Activated CD8-positive, alpha-beta memory T cell treated with anti-CD3 and anti-CD28 coated beads for 48 hours (primary cell): ENCODE measurements at places on chromosomes 3 and 15.

DNA sequence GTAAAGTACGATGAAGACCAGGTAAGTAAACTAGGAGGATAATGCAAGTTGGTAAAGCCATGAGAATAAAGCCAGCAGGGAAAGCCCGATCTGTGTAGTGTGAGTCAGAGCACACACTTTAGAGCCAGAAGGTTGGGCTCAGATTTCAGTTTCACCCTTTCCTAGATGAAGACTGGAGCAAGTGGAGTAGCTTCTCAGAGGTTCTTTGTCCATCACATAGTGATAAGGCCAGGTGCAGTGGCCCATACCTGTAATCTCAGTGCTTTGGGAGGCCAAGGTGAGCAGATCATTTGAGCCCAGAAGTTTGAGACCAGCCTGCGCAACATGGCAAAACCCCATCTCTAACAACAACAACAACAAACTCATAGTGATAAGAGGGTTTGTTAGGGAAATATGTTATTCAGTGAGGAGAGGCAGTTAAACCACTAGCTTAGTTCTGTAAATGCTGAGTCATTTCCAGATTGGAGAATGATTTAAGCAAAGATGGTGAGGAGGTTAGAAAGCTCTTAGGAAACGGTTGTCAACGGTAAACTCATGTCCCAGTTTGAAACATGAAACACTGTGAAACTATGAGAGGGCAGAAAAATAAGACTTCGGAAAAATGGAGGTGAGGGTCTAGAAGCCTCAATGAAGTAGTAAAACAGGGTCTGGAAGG lies 39.0 kb downstream of the IL12A start:
- no peak for DNase-seq

- DNase-seq, result peak; percentile 13
Observed at GRCh38 chr3:45462522-45463265, 74.3 kb downstream of the LARS2 start.

DNA sequence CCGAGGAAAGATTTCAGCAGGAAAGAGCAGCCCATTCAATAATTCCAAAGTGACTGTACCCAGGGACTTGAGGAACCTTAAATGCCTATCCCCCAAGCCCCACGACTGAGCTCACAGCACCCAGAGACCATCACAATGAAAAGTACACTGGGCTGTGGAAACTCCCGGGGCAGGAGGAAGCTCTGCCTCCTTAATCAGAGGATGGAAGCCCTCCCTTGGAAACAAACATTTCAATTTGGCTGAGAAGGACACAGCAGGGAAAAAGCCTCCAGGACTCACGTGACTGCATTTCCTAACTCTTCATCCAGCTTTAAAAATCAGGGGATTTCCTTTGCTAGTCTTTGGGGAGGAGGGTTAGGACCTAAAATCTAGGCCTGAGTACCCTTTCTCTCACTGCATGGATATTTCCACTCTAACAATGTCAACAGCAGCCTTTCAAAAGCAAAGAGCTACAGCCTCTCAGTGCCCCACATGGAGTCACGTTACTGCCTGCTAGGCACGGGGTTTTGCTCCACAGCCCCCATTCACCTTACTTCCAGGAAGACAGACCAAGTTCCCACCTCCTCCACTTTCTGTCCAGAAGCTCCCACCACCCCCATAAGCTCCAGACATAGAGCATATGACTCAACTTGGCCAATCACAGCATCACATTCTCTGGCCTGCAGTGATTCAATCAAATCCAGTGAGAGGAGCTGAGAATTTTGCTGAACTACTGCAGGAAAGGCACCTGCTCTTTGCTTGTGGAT lies 68.9 kb upstream of the WNT5A start:
- DNase-seq, result no peak

- no peak for DNase-seq
Observed at GRCh38 chr3:33773637-33774036, 24.8 kb upstream of the PDCD6IP start.

- DNase-seq, result no peak
Observed at GRCh38 chr3:188575501-188575900, 421.5 kb downstream of the LPP start.

DNA sequence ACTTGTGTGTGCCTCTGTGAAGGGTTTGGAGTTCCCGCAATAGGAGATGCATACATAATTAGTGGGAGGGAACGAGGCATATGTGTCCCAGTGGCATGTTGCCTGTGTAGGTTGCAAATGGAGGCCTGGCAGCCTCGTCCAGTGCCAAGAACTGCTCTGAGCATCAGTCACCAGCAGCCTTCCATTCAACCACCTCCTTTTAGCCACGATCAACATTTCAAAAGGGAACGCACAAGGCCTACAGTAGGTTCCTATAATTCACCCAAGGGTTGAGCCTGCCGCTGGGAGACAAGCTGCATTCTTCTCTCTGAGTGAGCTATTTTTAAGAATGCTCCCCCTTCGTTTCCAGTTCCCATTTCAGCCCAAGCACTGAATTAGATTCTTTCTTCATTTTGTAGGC lies 78.8 kb upstream of the CTNNB1 start:
- DNase-seq, result no peak

GRCh38 chr15:101689901-101690300 lies 34.4 kb downstream of the TARS3 start:
- no peak for DNase-seq

DNA sequence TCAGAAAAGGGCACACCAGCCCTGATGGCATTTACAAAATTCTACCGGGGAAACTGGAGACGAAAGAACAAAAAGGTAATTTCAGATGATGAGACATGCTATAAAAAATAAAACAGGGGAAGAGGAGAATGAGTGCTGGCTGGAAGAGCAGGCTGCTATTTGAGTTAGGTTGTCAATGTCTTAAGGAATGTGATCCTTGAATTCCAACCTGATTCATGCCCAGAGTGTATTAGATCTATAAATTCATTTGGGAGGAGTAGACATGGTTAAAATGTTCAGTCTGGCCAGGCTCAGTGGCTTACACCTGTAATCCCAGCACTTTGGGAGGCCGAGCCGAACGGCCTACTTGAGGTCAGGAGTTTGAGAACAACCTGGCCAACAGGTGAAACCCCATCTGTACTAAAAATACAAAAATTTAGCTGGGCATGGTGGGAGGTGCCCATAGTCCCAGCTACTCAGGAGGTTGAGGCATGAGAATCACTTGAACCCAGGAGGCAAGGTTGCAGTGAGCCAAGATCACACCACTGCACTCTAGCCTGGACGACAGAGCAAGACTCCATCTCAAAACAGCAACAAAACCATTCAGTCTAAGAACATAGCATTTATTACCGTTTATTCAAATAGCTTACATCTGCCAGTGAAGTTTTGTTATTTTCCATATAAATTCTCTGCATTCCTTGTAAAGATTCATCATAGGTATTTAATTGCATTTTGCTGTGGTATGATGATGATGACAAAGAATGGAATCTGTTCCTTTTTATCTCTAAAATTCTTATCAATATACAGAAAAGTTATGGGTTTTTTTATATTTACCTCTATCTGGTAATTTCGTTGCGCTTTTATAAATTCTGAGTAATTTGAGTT lies 126.7 kb upstream of the NR2E3 start:
- DNase-seq, result no peak

- no peak for DNase-seq
Observed at GRCh38 chr15:39495871-39496840, 84.7 kb upstream of the THBS1 start.

DNA sequence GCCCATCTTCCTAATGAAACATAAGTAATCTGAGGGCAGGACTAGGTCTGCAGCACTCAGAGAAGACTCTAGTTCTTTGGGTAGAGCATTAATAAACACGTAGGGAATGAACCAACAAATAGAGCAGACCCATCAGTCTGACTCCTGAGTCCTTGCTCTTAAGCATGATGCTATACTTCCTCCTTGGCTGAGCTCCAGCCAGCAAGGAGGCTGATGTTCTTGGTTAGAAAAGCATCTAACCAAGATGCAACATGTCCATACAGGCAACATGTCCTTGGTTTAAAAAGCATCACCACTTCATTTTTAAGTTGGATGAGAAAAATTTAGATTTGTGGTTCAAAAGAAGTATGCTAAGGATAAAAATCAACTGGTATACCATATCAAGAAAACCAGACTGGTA lies 8.5 kb upstream of the MYH15 start:
- DNase-seq, result no peak

DNA sequence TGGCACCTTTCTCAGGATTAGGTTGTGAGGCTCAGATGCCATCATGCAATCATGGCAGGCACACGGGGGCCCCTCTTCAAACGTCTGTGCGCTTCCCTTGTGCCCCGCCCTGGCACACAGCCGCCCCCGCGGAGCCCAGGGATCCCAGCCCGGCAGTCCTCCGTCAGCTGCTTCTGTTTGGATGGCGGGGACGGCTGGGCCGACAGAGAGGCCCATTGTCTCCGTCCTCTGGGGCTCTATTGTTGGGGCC lies 849 bp upstream of the HDAC11 start:
- DNase-seq, result no peak

- no peak for DNase-seq
Observed at GRCh38 chr15:90550919-90551318, 21.2 kb downstream of the CRTC3 start.

DNA sequence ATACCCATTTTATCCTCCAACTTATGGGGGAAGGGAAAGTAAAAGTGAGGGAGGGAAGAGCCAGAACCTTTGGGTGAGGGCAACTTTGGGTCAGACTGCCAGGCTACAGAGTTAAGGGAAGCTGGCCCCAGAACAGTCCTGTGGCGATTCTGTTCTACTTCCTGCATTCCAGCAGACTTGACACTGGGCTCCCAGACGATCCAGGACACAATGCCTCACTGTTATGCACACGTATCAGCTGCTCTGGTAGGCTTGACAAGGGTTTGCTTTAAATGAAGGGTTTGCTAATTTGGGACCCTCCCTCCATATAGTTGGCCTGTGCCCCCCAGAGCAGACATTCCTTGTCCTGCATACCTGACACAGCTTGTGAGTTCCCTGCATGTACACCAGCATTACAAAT lies 10.7 kb downstream of the GORASP1 start:
- DNase-seq, result no peak

GRCh38 chr3:6862041-6862879 lies 1.3 kb downstream of the GRM7 start:
- no peak for DNase-seq

DNA sequence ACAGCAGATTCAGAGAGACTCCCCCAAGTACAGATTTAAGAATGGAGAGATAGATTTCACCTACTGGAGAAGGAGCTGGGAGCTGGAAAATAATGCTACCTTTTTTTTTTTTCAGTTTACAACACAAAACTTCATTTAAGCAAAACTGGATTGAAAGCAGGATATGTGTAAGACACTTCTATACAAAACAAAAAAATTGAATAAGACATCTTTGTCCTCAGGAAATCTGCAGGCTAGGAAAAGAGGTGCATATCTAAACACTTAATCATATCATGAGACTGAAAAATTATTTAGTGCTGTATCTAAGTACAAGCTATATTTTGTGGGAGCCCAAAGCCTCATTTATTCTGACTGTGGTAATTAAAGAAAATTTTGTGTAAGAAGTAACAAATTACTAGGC lies 516.1 kb downstream of the ZIC1 start:
- no peak for DNase-seq

DNA sequence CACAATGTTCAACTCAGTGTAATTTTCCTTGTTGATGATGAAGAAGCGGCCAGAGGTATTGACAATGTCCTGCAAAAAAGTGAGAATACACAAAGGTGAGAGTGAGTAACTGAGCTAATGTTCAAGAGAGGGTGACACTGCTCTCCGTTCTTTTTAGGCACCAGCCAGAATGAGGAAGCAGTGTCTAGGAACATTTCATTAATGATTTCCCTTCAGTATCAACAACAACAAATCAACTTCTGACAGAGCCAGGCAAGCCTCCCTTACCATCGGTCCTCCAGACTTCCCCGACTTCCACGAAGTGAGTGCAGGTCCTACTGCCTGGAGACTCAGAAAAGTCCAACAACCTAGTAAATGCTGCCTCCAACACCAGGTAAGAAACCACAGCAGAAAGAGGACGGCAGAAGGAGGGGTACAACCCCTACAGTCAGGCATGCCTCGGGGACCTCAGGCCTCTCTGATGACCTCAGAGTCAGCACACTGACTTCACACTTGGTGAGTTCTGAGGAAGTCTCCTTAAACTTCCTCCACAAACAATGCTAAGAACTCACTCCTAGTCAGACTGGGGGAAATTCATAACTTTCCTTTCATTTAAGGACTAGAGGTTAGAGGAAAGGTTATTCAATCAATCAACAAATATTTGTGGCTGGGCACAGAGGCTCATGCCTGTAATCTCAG lies 62.7 kb downstream of the NPTN start:
- no peak for DNase-seq

DNA sequence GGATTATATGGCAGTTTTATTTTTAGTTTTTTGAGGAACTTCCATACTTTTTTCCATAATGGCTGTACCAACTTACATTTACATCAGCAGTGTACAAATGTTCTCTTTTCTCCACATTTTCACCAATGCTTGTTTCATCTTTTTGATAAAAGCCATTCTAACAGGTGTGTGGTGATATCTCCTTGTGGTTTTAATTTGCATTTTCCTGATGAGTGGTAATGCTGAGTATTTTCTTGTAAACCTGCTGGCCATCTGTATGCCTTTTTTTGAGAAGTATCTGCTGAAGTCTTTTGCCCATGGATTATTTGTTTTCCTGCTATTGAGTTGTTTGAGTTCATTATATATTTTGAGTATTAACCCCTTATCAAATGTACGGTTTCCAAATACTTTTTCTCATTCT lies 50.6 kb downstream of the RPL39L start:
- no peak for DNase-seq

DNA sequence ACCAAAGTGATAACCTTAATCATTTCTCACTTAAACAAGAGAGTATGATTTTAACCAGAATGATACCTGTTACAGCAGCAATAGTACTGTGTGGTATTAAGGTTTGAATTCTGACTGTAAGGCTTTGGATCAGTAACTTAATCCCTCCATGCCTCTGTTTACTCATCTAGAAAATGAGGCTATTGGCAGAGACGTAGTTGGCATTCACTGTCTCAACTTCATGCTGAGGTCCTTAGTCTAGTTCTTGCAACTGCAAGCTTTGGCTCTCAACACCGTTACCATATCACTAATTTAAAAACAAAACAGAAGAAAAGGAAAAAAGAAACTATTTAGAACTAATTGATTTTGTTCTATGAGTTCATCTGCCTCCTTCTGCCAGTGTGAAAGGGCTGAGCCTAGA lies 875.4 kb downstream of the MCTP2 start:
- DNase-seq, result no peak

- no peak for DNase-seq
Observed at GRCh38 chr15:29800491-29801366, 21.5 kb downstream of the TJP1 start.

DNA sequence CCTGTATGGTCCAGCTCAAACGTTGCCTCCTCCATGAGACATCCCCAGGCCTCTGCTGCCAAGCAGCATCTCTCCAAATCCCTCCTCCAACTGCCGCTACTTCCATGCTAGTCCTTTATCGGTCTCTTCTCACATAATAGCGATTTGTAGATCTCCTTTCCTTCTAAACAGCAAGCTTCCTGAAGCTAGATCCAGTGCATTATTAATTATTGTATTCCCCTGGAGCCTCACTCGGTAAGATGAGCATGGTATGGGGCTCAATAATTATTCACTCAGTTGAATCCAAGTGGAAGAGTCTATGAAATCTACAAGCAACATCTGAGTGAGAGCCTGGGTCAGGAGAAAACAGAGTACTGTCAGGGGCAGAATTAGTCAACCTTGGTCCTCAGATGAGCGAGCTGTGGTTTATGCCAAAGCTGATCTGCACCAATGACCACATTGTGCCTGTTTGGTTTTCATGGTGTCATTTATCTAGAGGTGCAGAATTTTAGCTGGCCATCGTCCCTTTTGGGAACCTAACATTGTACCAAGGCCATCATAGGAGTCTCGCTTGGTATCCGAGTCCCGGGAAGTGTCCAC lies 93.8 kb upstream of the UBE2E1 start:
- DNase-seq, result no peak
